ENCODE measurements at places on chromosomes 1 and 21. TPM values are rescaled to one million over a fixed set of nuclear protein-coding genes. Genes with fewer than 3 reads are reported as not detected.

C8A gene
- not detected for total RNA-seq

LCE3D gene
- total RNA-seq, result not detected

NES gene
- total RNA-seq, result 2.7 TPM

HEYL gene
- not detected for total RNA-seq

PIAS3 gene
- 35.4 TPM for total RNA-seq

GPR25 gene
- total RNA-seq, result not detected

S100A9 gene
- total RNA-seq, result not detected

GPR52 gene
- total RNA-seq, result 3.5 TPM

RNF186 gene
- total RNA-seq, result not detected

RFX5 gene
- 72.2 TPM for total RNA-seq

CRABP2 gene
- 129 TPM for total RNA-seq

MANEAL gene
- total RNA-seq, result 0.98 TPM

HCRTR1 gene
- total RNA-seq, result not detected

SH2D1B gene
- not detected for total RNA-seq

HMCN1 gene
- total RNA-seq, result 0.39 TPM

ALX3 gene
- not detected for total RNA-seq

PRDM15 gene
- 4.7 TPM for total RNA-seq

SRM gene
- total RNA-seq, result 15.7 TPM

GPA33 gene
- total RNA-seq, result not detected

AMY2B gene
- 2.2 TPM for total RNA-seq

TNN gene
- under 0.01 TPM for total RNA-seq

HTR1D gene
- 0.76 TPM for total RNA-seq

ALDH9A1 gene
- 67.2 TPM for total RNA-seq

SMAP2 gene
- total RNA-seq, result 6.7 TPM

CGN gene
- total RNA-seq, result 2.0 TPM

REN gene
- total RNA-seq, result not detected

PLA2G2D gene
- total RNA-seq, result not detected

ILDR2 gene
- 0.79 TPM for total RNA-seq

NBPF10 gene
- total RNA-seq, result 0.65 TPM

SPATA21 gene
- not detected for total RNA-seq

PRAMEF9 gene
- total RNA-seq, result not detected

SPRR4 gene
- total RNA-seq, result not detected

CACHD1 gene
- under 0.01 TPM for total RNA-seq

SEC16B gene
- 2.4 TPM for total RNA-seq

PTGS2 gene
- 47.6 TPM for total RNA-seq

CNN3 gene
- 197 TPM for total RNA-seq

PLA2G2F gene
- total RNA-seq, result under 0.01 TPM

LCE1E gene
- not detected for total RNA-seq

PCBP3 gene
- not detected for total RNA-seq

LEPR gene
- total RNA-seq, result 14.1 TPM

SNX7 gene
- 45.0 TPM for total RNA-seq

CIART gene
- 5.1 TPM for total RNA-seq

OR2L13 gene
- not detected for total RNA-seq

MXRA8 gene
- total RNA-seq, result 461 TPM

CYP4B1 gene
- total RNA-seq, result 2.5 TPM

WARS2 gene
- total RNA-seq, result 23.9 TPM

C1QTNF12 gene
- 0.79 TPM for total RNA-seq

All from placental epithelial cell (primary cell).